Stimulated activated CD4-positive, alpha-beta T cell treated with anti-CD3 and anti-CD28 coated beads, Interleukin-1b, Interleukin-23, amount 100 ng/mL, for 1 hour (primary cell): ENCODE measurements at places on chromosomes 3 and 15.

- DNase-seq: no peak
Observed at GRCh38 chr3:120563356-120564022, 32.6 kb upstream of the NDUFB4 start.

- no peak for DNase-seq
Observed at GRCh38 chr15:39627451-39628143, 46.7 kb downstream of the THBS1 start.

DNA sequence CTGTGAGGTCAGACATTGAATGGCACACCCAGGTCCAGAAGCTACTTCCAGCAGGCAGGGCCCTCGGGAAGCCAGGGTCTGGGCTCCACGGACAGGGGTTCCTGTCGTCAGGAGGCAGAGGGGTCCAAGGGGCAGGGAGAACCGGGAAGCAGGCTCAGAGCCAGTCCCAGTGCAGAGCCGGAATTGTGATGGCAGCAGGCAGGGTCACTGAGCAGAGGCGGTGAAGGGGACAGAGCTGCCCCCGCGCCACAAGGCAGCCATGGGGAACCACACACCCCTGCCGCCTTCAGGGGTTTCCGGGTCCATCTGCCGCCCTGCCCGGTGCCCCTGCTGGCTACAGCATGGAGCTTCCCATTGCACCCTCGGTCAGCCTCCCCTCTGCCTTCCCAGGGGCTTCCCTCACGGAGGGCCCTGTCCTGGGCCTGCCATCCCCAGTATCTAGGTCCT lies 136.9 kb downstream of the NSMCE3 start:
- DNase-seq: no peak

DNA sequence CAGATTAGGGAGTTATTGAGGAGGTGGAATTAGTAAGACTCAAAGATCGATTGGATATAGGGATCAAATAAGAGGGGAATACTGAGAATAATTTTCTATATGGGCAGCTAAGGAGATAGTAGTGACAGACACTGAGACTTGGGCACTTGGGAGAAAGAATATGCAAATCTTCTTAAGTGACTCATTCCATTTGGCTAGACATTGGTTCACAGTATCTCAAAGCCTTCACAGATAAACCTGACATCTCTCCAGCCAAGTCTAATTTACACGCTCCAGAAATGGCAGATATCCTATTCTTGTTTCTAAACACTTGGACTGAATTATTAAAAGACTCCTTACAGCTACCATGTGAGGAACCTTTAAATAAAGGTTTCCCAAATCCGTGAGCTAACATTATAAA lies 104.6 kb upstream of the ADAMTS9 start:
- no peak for DNase-seq

DNA sequence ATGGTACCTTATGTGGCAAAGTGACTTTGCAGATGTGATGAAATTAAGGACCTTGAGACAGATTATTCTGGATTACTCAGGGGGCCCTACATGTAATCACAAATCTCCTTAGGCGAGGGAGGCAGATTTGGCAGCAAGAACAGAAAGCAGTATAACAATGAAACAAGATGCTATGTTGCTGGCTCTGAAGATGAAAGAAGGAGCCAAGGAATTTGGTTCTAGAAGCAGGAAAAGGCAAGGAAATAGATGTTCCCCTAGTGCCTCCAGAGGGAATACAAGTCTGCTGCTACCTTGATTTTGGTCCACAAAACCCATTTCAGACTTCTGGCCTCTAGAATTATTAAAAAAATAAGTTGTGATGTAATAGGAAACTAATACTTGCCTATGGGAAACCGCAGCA lies 64.5 kb downstream of the PIK3R4 start:
- DNase-seq: no peak

DNA sequence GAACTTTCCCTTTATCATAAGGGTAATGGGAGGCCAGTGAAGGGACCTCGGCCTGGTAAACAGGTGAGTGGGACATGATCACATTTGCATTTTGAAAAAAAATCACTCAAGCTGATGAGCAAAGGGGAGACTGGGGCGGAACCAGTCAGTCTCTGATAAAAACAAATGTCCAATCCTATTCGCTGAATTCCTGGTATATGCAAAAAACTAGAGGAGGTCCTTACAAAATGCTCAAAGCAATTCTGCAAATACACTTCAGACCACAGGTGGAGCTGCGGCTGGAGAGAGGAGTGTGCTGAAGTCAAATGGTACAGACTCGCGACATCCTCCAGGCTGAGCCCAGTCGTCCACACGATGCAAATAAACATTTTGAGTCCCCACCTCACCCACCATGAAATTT lies 166.7 kb downstream of the FOXP1 start:
- no peak for DNase-seq

GRCh38 chr3:128545120-128545752 lies 52.2 kb upstream of the GATA2 start:
- no peak for DNase-seq

DNA sequence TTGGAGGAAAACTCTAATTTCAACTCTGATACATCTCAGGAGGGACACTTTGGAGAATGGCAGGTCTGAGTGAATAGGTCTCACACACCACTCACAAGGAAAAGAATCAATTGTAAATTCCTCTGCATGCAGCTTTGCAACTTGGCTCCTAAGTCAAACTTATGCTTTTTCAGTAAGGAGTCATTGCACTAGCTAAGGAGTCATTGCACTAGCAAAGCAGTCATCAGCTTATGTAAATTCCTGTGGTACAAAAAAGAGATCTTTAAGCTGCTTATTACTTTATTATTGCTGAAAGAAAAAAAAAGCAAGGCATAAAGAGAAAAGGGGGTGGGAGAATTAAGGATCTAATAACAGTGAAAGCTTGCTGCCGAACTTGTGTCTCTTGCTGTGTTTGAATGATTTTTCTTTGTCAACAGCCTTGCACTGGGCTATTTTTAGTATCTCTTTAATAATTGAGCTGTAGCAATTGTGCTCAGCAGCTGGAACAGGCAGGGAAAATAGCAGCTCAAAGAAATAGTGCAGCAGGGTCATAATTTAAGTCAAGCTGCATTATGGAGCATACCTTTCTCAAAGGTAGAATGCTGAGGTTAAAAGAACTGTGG lies 154.3 kb upstream of the ARPP21 start:
- DNase-seq: no peak

DNA sequence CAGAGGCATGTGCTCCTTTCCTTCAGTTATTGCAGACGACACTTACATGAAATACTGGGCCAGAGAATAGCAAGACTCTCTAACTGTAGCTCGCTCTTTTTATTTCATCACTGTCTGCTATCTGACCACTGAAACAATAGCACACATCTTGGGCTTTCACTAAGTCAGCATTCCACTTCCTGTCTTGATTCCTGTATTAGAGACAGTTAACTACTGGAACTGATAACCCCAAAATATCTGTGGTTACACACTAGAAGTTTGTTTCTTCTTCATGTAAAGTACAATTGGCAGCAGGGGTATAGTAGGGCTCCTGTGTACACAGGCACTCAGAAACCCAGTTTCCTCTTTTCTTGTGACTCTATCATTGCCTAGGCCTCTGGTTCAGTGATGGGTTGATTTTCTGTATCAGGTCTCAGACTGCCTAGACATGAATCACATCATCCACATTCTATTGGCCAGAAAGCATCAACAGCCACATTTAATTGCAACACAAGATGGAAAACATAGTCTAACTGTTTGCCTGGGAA lies 230.2 kb upstream of the CD96 start:
- no peak for DNase-seq

- DNase-seq: no peak
Observed at GRCh38 chr3:99066863-99067262, 165.4 kb upstream of the DCBLD2 start.

DNA sequence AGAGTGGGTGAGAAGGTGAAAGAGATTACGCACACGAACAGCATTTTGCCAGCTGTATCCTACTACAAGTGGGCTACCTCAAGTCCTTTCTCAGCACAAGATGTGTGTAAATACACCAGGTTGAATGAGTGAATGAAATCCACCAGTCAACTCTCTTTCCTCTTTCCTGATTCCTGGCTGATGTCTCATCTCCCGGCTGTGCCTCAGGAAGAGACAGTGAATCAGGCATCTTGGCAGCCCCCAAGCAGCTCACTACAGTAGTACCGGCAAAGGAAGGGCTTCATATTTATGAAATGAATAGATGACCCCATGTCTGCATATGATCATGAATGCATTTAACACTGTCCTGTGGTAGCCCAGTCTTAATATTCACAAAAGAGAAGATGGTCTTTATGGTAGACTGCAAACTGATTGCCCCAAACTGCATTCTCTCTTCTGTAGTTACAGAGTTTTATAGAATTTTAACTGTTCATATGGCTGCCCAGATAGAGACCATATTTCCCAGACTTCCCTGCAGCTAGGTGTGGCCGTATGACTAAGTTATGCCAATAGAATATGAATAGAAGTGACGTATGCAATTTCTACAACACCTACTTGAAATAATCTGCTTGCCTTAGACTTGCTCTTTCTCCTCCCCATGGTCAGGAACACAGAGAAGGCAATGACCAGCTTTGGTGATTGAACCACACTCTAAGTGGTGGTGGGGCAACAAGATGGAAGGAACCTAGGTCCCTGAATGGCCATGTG lies 22.7 kb downstream of the MGLL start:
- no peak for DNase-seq

GRCh38 chr3:129238945-129239705 lies 10.3 kb upstream of the COPG1 start:
- no peak for DNase-seq

- DNase-seq: no peak
Observed at GRCh38 chr3:31713816-31714215, 181.1 kb downstream of the STT3B start.

GRCh38 chr15:89495638-89496145 lies 691 bp downstream of the RHCG start:
- DNase-seq: no peak

GRCh38 chr3:155032918-155033317 lies 47.2 kb upstream of the MME start:
- no peak for DNase-seq

DNA sequence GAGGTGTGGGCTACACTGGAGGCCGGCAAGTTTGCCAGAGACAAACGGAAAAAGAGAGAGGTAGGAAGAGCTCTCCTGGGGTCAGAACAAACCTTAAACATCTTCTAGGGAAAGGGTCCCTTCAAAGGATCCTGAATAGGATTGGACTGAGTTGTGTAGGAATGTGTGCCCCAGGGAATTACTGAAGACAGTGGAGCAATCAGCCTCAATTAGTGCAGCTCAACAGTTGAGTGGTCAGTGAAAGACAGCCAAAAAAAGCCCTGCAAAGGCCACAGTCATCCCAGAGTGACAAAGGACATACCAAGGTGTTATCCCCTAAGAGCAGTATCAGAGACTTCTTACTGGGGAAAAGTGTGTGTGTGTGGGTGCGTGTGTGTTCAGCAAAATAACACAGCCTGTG lies 70.3 kb downstream of the NUP210 start:
- DNase-seq: no peak

GRCh38 chr15:40088929-40089755 lies 19.5 kb downstream of the BMF start:
- DNase-seq: no peak

- no peak for DNase-seq
Observed at GRCh38 chr3:107973152-107973551, 117.7 kb downstream of the CD47 start.

DNA sequence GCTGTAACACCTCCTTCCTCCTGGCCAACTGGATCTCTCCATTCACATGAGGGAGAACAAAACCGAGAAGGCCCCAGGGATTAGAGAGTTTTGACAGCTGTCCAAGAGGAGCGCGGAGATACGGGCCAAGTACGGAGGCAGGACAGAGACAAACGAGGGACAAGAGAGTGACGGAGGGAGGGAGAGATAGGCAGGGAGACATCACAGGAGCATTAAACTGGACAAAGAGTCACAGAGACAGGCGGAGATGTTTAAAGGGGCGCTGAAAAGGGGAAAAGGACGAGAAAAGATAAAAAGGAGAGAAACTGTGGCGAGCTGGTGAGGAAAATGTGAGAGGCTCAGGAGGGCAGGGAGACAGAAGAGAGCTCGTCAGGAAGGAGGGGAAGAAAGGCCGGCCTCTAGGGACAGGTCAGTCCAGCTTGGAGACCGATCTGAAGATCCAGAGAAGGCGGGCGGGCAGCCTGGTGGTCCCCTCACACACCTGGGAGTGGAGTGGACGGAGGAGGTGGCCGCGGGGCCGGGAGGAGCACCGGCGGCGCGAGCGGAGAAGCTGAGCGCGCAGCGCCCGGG lies 40.5 kb upstream of the ROPN1 start:
- DNase-seq: no peak

DNA sequence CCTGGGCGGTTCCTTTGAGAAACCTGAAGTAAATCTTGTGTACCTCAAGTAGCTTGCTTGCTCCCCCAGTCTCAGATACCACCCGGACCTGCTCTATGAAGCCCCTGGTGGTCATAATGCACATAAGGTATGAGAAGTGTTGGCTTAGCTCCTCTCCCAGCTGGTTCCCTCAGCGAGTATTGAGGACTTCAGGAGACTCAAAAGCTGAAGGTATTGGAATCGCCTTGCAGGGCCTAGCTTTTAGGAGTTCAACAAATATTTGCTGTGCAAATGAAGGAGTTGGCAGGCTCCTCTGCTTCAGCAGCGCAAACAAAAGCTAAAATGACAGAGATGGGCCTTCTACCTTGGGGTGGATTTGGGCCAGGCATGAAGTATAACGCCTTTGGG lies 1.7 kb downstream of the CMTM8 start:
- DNase-seq: peak; percentile 7

- DNase-seq: no peak
Observed at GRCh38 chr15:34722439-34722836, 32.4 kb downstream of the GJD2 start.

- no peak for DNase-seq
Observed at GRCh38 chr15:97692301-97693015, 268.0 kb upstream of the ARRDC4 start.

- DNase-seq: no peak
Observed at GRCh38 chr3:134008630-134009156, 21.0 kb downstream of the SLCO2A1 start.

GRCh38 chr15:31082771-31083369 lies 18.7 kb downstream of the TRPM1 start:
- no peak for DNase-seq

DNA sequence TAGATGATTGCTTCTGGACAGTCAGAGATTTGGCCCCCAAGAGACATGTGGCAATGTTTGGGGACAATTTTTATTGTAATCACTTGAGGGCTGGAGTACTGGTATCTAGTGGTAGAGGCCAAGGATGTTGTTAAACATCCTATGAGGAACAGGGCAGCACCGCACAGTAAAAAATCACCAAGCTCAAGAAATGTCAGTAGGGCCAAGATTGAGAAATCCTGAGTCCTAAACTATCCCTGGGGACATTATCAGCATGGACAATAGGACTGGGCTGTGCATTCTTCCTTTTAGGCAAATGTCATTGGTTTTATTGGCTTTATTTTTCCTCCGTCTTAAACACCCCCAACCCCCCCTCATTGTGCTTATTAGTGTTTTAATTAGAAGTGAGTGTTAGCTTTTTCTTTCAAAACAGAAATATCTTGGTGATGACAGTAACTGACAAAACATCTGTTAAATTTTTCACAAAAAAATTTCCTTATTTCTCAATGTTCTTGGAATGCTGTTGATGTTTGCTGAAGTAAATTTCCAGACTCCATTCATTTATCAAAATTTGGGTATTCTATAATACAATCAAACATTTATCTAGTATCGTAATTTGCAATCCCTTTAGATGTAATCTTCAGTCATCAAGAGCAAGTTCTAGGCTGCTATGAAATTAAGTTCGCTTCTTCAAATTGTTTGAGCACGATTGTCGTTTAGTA lies 944.4 kb downstream of the VGLL3 start:
- no peak for DNase-seq

GRCh38 chr3:49967291-49967690 lies 27.3 kb downstream of the RBM6 start:
- DNase-seq: no peak

- no peak for DNase-seq
Observed at GRCh38 chr3:42714171-42714852, 11.7 kb upstream of the HHATL start.
